GOT3 (cell line): ENCODE measurements at places on chromosomes 4 and X.

GRCh38 chr4:142818031-142818430 is 28.1 kb downstream of the INPP4B start:
- no peak for DNase-seq

DNA sequence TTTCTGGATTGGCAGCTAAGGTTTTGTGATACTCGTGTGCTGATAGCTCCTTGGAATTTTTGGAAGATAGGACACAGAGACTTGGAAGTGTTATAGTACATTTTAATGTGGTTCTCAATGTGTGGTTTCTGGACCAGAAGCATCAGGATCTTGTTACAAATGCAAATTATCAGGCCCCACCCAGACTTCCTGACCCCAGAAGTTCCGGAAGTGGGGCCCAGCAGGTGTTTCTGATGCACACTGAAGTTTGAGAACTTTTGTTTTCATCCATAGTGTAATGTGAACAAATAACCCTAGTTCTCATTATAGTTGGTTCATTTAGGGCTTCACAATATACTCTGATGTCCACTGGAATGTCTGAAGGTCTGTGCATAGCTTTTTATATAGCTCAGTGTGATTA is 49.6 kb downstream of the LAMP2 start:
- no peak for DNase-seq

DNA sequence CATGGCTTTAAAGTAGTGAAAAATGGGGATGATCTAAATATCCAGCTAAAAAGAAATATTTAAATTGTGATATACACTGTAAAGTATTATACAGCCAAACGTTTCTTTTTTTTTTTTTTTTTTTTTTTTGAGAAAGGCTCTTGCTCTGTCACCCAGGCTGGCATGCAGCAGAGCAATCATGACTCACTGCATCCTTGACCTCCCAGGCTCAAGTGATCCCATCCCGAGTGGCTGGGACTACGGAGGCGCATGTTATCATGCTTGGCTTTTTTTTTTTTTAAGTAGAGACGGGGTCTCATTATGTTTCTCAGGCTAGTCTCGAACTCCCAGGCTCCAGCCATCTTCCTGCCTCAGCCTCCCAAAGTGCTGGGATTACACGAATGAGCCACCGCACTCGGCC is 17.1 kb downstream of the SMIM14 start:
- peak; percentile 5 for DNase-seq

DNA sequence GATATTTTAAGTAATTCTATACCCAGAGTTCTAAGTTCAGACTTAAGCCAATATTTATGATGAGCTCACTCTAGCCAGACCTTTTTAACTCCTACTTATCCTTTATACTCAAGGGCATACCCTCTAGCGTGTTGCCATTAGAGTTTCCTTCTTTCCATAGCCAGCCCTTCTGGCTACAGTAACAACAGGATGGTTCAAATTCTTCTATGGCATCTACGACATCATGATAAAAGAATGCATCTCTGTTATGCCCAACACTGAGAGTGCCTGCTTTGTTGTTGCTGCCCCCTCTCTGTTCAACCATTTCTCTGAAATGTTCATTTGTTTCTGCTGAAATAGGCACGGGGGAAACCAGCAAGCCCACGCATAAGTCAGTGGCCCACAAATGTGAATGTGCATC is 104.5 kb downstream of the UBE2NL start:
- no peak for DNase-seq

DNA sequence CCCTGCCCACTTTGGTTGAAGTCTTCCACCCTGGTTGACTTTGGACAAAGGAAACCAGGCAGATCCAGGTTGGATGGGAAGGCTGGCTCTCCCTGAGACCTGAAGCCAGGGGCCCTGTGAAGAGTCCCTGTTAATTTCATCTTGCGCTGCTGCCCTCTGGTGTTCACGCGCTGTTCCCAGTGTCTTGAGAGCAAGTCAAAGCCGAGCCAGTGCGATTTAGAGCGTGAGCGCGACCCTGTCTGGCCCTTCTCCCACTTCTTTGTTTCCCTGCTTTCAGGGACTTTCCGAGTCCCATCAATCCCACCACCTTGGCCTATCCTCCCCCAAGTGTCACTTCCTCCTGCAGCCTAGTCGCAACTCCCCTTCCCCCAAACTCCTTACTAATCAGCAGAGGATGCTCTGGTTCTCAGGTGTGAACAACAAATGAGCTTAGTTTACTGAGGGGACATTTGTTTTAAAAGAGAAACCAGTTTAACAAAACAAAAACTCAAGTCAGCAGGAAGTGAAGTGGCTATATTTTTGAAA is 25.8 kb upstream of the CHRNA9 start:
- DNase-seq = no peak

DNA sequence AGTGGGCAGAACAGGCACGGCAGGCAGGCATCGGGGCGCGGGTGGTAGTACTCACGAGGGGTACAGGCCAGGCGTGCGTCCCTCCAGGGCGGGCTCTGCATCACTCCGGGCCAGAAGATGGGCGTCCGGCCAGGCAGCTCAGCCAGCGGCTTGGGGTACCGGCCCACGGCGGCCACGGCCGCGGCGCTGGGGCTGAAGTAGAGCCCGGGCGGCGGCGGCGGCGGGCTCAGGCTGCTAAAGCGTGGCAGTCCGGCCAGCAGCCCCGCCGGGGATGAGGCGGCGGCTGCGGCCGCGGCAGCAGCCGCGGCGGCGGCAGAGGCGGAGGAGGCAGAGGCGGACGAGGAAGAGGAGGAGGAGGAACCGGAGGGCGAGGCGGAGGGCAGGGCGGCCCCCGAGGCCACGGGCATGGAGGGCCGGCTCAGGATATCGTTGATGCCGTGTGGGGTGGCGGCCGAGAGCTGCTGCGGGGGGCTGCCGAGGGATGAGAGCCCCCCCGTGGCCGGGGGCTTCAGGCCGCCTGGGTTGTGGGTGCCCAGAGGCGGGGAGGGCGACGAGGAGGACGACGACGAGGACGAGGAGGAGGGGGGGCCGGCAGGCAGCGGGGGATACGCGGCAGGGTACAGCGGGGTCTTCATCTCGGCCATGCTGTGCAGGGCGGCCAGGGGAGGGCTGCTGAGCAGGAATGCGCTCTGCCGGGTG is 1.4 kb downstream of the NKX6-1 start:
- DNase-seq = peak; percentile 5

GRCh38 chrX:107549504-107549903 is 78.8 kb upstream of the PRPS1 start:
- no peak for DNase-seq

GRCh38 chr4:55993994-55994663 is 45.4 kb downstream of the CEP135 start:
- no peak for DNase-seq

DNA sequence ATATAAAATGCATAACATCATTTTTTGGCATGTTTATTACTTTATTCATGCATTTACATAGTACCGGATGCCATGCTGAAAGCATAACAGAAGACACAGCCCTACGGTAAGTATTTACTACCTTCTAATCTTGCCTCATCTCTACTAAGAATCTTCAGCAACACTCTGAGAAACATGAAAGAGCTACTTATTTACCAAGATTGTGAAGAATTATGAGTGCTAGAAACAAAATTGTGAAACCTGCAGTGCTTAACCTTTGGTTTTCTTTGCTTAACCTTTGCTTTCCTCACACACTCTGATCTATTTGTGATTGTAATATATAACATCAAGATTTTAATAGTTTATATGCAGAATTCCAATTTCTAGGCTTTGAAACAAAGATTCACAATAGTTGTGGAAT is 7.4 kb downstream of the ANTXR2 start:
- no peak for DNase-seq

- peak; percentile 86 for DNase-seq
Measured at GRCh38 chr4:122732329-122733026, at the start of gene BBS12. Gene BBS12 (plus strand): TSS chr4:122732704. CDS start chr4:122741893, 9,189 bp downstream.

- DNase-seq = no peak
Measured at GRCh38 chrX:138765051-138765450, 53.5 kb upstream of the FGF13 start.

GRCh38 chr4:87844452-87844851 is 11.7 kb downstream of the MEPE start:
- no peak for DNase-seq

DNA sequence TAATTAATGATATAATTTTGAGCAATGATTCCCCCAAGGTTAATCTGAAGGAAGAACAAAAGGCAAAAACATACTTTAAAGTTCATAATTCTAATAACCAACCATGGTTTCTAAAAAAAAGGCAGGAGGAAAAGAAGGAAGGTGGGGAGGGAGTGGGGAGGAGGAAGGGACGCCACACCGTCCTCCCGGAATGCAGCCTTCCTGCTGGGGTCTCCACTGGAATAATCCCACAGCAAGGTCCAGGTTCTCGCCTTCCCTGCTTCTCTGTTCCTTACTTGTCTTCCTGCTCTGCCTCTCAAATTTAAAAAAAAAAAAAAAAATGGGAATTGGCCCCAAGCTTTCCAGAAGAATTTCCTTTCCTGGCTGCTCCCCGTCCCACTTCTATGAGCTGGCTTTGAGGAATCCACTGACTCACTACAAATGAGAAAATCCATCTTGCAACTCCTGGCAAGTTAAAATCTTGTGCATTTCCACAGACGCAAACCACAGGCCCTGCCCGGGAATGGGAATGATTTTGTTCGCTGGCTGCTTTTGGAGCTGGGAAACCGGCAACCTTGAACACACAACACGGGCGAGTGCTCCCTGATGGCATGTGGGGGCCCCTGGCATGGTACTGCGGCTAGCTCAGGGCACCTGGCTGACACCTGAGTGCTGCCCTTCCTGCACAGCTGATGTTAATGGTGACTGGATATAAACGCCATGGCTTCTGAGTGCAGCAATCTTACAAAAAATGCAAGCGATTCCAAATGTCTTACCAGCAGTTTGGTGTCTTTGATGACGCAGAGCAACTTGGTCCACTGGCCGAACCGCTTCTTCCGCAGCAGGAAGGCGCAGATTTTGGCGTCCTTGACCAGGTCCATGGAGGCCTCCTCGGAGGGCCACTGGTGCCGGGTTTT is 97.0 kb downstream of the AFAP1 start:
- peak; percentile 41 for DNase-seq

DNA sequence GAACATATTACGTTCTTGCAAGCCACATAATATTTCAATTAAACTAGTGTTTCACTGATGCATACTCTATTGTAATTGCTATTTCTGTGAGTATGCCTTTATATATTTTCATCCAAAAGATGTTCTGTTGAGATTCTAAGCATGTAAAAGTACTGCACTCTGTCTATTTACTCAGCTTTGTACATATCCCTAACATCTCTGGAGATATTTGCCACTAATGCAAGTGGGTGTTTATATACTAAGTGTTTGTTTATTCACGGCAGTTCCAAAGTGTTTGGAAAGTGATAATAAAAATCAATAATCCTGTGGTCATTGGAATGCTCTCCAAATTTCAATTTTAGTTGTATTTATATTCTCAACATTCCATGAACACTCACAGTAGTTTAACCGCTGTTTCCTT is 1989.0 kb downstream of the C4orf33 start:
- DNase-seq = no peak

DNA sequence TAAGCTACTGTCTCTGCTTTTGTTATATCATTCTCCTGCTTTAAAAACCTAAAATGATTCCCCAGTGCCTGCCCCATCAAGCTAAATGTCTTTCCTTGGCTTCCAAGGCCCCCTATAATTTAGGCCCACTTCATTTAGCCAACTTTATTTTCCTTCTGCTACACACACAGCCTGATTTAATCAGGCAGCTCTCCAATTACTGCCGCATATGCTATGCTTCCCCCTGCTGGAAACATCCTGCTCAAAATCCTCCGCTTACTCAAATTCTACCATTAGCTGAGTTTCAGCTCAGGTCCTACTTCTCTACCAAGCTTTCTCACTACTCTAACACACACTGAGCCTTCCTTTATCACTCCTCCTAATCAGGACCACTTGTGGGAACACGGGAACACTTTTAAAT is 17.0 kb downstream of the LAMP2 start:
- no peak for DNase-seq

GRCh38 chr4:102308032-102308799 is 37.1 kb downstream of the SLC39A8 start:
- DNase-seq = no peak

DNA sequence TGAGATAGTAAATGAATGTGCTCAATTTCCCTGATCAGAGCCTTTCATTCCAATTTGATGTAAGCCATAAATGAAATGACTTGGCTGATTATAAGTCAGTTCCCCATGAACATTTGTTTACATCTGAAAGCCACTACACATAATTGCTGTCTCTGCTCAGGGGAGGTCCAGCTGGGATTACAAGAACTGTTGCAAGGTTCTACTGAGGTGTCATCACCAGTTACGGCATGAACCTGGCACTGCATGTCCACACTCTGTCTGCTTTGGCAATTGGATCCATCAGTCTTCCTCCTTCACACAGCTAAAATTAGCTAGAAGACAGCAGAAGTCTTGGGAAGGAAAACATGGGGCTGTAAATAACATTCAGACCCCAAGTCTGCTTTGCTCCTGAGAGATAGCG is 12.8 kb upstream of the MBNL3 start:
- DNase-seq = no peak

DNA sequence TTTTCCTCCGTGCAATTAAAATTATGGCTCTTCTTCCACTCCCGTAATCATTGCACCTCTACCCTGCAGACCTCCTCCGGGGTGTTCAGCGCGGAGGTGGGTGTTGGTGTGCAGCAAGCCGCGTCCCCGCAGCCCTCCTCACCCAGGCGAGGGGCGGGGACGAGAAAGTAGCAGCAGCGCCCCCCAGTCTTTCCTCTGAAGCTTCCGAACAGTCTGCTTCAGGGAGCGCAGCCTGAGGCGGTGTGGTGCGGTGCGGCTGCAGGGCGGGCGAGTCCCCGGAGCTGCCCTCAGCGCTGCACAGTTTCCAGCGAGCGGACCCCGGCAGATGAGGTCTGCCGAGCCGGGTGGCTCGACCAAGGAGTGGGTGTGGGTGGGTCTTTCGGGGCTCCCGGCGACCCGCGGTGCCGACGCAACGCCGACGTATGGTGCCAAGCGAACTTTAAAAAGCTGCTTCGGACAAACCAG is at the start of gene FRAS1:
Gene FRAS1 (plus strand): TSS at position 189 of the 465 bp plus-strand sequence. CDS start 687 bp downstream, outside the sequence.
- DNase-seq = no peak

DNA sequence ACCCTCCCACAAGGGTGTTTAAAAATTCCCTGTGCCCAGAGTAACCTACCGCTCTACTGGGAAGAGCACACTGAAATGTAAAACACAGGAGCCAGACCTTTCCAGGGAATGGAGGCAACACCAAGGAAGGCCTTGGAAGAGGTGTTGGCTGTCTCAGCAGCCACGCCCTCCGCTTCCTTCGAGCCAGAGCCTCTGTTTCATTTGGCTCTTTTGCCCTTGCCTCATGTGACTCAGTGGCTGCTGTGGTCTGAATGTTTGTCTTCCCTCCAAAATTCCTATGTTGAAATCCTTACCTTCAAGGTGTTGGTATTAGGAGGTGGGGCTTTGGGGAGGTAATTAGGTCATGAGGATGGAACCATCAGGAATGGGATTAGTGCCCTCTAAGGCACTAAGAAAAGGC is 11.3 kb downstream of the SCD5 start:
- DNase-seq = no peak

DNA sequence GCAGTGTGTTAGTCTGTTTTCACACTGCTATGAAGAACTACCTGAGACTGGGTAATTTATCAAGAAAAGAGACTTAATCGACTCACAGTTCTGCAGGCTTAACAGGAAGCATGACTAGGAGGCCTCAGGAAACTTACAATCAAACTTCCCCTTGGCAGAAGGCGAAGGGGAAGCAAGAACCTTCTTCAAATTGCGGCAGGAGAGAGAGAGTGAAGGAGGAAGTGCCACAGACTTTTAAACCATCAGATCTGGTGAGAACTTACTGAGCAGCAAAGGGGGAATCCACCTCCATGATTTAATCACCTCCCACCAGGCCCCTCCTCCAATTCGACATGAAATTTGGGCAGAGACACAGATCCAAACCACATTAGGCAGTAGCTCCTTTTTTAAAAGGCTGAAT is 59.2 kb upstream of the LEF1 start:
- no peak for DNase-seq

GRCh38 chr4:54085284-54085683 is 14.7 kb upstream of the GSX2 start:
- no peak for DNase-seq
